ENCODE measurements at places on chromosomes 7 and 10.

DNA sequence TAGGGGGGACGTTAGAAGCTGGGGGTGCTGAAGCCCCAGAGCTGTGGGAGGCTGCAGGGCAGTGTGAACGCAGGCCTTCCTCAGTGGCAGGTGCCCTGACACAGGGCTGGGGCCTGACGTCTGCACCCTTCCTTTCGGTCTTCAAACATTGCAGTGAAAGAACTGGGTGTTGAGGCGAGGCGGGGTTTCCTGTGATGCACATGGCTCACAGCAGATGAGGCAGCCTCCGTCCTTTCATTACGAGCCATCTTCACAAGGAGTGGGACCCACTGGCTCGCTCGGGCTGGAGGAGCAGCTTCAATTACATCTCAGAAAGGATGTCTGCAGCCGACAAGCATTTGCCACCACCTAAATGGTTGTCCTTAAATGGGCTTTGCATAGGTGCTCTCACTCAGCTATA, 180.3 kb upstream of the SHH start:
- no peak for DNase-seq

GRCh38 chr7:132402751-132403245, 173.5 kb downstream of the PLXNA4 start:
- DNase-seq, result no peak

DNA sequence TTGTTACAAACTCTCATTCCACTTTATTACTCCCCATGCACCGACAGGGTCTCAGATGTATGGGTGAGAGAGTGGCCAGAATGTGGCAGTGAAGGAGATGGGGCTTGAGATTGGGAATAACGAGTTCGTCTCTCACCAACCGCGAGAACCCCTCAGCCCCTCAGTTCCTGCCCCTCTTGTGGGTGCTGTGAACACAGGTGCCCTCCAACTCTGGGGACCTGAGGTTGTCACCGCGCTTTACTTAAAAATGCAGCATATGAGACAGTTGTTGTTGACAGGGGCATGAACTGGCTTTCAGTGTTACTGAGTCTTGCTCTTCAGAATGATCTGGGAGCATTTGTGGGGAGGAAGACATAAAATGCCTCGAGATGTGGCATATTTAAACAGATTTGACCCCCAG, 290.0 kb downstream of the WDR37 start:
- no peak for DNase-seq

- DNase-seq, result no peak
These were observed 51.8 kb upstream of the AGR3 start for GRCh38 chr7:16933296-16934279.

DNA sequence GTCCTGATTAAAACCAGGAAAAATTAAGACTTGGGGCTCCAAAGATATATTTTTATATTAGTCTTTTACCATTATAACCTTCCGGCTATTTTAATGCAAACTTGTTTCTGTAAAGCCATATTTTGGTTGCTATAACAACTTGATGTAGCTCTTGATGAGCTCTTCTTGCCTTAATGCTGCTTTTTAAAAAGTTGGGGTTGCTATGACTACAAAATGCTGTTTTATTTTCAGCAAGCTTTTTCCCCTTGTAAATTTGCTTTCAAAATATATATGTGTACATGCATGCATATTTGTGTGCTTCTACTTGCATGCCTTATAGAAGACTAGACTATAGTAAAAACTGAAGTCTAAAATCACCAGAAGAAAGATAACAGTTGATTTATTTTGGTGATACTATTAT, 99.7 kb downstream of the CSTF2T start:
- DNase-seq, result no peak

- no peak for DNase-seq
These were observed 54.3 kb downstream of the CLIP2 start for GRCh38 chr7:74343281-74344131.

DNA sequence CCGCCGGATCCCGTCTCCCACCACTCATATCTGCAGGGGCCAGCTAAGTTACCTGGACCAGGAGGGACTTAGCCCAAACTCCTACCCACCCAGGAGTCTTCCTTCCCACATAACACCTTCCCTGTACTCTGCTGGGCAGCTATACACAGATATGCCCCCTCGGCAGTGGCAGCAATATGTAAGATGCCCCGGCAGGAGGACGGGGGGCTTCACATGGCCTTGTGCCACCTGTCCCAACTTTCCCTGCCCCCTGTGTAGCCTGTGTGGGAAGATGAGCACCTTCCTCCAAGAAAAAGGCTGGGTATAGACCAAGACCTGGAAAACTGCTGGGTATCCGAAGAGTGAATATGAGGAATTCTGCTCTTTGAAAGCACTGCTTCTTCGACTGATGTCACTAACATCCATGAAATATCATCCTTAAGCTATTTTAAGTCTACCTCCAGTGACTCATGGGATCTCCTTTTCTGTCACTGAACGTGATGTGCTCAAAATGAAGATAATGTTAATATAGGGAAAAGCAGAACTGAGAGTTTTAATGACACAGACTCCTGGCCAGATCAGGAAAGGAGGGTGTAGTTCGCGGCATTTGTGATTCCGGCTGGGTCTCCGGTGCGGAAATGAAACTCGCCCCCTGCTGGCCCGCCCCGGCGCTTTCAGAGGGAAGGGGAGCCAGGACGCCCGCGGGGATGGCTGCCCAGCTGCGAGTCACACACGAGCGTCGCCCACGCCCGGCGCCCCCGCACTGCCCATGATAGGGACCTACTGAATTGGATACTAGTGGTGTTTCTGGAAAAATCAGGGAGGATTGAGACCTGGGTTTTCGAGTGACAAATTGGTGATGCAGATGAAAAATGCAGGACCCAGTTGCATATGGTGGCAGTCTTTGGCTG, 256.9 kb upstream of the NFE2L3 start:
- no peak for DNase-seq
